Uterine smooth muscle cell (primary cell): ENCODE measurements at places on chromosomes 2 and 18. TPM values are rescaled to one million over a fixed set of nuclear protein-coding genes. Genes with fewer than 3 reads are reported as not detected.

The CD8B2 gene
- not detected in 2 replicates for total RNA-seq

The KYNU gene
- 9.1 and 16.6 TPM in 2 replicates for total RNA-seq

The FZD7 gene
- 29.1 and 33.4 TPM in 2 replicates for total RNA-seq

The UBE2F gene
- 55.9 and 68.2 TPM in 2 replicates for total RNA-seq

The ANKRD30BL gene
- not detected in 2 replicates for total RNA-seq

The SPRED2 gene
- total RNA-seq = 9.3 and 10.4 TPM in 2 replicates

The ANO7 gene
- total RNA-seq = 0.37 and 0.44 TPM in 2 replicates

The AFTPH gene
- total RNA-seq = 37.1 and 39.9 TPM in 2 replicates

The PIEZO2 gene
- 0.12 and 0.44 TPM in 2 replicates for total RNA-seq

The LRP1B gene
- 0.11 and 0.50 TPM in 2 replicates for total RNA-seq

The AQP12B gene
- not detected in 2 replicates for total RNA-seq

The SERPINB3 gene
- not detected in 2 replicates for total RNA-seq

The TUBA3E gene
- total RNA-seq = not detected in 2 replicates

The BOLL gene
- not detected in 2 replicates for total RNA-seq

The KCNK3 gene
- 0.44 TPM in 1 of 2 replicates, not detected in the other for total RNA-seq

The DSG1 gene
- total RNA-seq = not detected in 2 replicates

The SKA1 gene
- total RNA-seq = 9.9 and 24.3 TPM in 2 replicates

The SIGLEC15 gene
- total RNA-seq = 0.87 and 1.2 TPM in 2 replicates

The OTOS gene
- not detected in 2 replicates for total RNA-seq

The C2orf92 gene
- 2.0 and 2.5 TPM in 2 replicates for total RNA-seq

The DCDC2C gene
- 0.37 TPM in 1 of 2 replicates, not detected in the other for total RNA-seq

The AGXT gene
- under 0.01 TPM in 1 of 2 replicates, not detected in the other for total RNA-seq

The CCDC141 gene
- total RNA-seq = 0.11 TPM in 1 of 2 replicates, not detected in the other

The INHA gene
- 0.11 and 0.50 TPM in 2 replicates for total RNA-seq

The GRHL1 gene
- total RNA-seq = under 0.01 and 0.37 TPM in 2 replicates

The MFSD2B gene
- under 0.01 and 0.11 TPM in 2 replicates for total RNA-seq

The RNU2-63P gene
- 23.4 TPM in 1 of 2 replicates, not detected in the other for total RNA-seq

The KIAA2012 gene
- not detected in 2 replicates for total RNA-seq

The AQP12A gene
- total RNA-seq = not detected in 2 replicates

The MOB1A gene
- 87.8 and 101 TPM in 2 replicates for total RNA-seq

The TCF23 gene
- not detected in 2 replicates for total RNA-seq

The DNAJC5G gene
- total RNA-seq = not detected in 2 replicates

The METTL21A gene
- 11.3 and 11.5 TPM in 2 replicates for total RNA-seq

The DHX57 gene
- total RNA-seq = 29.5 and 38.0 TPM in 2 replicates

The IAH1 gene
- total RNA-seq = 68.9 and 70.1 TPM in 2 replicates

The GREB1L gene
- 4.2 and 5.0 TPM in 2 replicates for total RNA-seq

The CNDP1 gene
- 0.12 TPM in 1 of 2 replicates, not detected in the other for total RNA-seq

The MEP1B gene
- not detected in 2 replicates for total RNA-seq

The SULT1C3 gene
- total RNA-seq = not detected in 2 replicates

The ZAP70 gene
- total RNA-seq = 0.12 TPM in 1 of 2 replicates, not detected in the other

The FBLN7 gene
- total RNA-seq = 1.1 and 2.4 TPM in 2 replicates

The ASB18 gene
- not detected in 2 replicates for total RNA-seq

The NFATC1 gene
- total RNA-seq = 1.7 and 2.1 TPM in 2 replicates

The PREB gene
- 46.4 and 50.0 TPM in 2 replicates for total RNA-seq

The LBH gene
- total RNA-seq = 22.2 and 56.1 TPM in 2 replicates
